ENCODE measurements at places on chromosomes 12 and 14.

DNA sequence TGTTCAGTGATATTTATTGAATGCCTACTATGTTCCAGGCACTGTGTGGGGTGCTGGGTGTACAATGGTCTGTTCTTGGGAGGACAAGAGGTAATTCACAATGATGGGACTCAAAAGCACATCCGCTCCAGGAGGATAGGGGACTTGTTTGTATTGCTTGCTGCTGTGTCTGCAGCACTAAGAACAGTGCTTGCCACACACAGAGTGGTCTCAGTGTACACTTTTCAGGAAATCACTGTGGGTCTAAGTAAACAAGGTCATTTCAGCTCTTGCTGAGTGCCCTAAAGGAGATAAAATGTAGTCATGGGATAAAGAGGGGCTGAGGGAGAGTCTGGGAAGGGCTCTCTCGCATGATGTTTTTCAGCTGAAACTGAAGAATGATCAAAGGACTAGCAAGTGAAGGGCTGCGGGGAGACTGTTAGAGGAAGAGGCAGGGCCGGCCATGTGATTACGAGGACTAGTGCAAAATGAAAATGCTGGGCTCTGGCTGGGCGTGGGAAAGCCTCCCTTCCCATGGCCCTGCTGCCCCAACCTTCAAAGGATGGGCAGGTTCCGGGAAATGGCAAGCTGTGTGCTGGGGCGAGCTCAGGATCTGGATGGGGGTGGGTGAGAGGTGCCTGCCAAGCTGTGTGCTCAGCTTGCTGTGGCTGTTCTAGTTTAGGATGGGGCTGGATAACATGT, 39.1 kb downstream of the ADCK1 start:
- DNase-seq = no peak

DNA sequence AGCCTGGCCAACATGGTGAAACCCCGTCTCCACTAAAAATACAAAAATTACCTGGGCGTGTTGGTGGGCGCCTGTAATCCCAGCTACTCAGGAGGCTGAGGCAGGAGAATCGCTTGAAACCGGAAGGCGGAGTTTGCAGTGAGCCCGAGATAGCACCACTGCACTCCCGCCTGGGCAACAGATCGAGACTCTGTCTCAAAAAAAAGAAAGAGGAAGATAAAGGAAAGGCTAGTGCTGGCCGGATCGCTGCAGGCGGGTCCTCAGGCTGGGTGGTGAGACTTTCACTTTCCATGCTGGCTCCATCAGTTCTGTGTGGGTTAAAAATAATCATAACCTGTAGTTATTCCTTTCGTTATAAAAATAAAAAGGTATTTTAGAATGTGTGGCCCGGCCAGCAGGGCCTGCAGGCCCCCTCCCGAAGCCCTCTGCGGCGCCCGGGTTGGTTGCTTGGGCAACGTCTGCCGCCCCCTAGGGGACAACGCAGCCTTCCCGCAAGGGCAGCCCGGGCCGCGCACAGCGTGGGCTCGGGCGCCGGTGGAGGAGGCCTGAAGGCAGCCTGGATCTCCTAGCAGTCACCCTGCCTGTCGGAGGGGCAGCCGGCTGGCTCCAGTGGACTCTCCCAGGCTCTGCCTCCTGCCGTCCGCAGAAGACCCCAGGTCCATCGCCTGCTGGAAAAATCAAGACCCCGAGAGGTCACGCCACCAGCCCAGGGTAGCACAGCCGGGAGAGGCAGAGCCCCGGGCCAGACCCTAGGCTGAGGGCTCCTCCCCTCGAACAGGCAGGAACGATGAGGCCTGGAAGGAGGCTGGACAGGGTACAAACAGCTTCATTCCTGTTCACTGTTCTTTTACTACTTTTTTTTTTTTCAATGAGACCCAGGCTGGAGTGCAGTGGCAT, 5.0 kb upstream of the SLC25A47 start:
- no peak for DNase-seq

DNA sequence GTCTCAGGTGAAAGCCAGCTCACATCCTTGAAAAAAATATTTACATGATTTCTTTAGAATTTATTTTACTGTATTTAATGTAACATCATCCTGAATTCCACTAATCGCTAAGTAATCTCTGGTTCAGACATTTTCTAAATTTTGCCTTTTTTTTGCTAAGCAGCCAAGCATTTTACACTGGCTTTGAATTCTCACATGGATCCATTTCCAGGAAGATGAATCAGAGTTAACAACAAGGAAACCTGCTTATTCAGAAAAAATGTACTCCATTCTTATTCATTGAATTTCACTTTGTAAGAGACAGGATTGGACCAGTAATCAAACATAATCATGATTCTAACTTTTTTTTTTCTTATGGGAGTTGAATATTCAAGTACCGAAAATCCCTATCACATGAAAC, 1785.1 kb upstream of the FLRT2 start:
- no peak for DNase-seq

- DNase-seq = no peak
Observed at GRCh38 chr14:87080146-87080545, 912.8 kb downstream of the GALC start.

DNA sequence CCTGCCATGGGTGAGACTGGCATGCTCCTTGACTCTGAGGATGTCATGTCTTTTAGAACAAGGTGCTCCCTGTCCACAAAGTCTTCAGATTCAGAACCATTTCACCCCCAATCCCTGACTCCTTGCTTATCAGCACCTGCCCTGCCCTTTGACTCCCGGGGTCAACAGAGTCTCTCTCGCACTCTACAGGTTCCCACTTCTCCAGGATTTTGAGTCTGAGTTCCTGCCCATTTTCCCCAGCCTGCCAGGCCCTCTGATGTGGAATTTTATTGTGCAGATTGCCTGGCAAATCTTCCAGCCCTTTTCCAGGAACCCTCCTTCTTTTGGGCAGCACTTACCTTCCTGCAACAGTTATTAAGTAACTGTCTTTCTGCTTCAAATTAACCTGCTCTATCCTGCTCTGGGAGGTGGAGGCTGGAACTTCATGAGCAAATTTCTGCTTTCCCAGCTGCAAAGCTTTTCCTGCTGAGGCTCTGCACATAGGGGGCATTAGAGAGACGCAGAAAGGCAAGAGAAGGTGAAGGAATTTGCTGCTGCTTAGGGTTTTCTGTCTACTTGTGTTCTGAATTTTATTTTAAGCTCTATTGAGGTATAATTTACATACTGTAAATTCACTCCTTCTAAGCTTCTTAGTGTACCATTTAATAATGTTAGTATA, 259.1 kb downstream of the PCNX1 start:
- DNase-seq = no peak

DNA sequence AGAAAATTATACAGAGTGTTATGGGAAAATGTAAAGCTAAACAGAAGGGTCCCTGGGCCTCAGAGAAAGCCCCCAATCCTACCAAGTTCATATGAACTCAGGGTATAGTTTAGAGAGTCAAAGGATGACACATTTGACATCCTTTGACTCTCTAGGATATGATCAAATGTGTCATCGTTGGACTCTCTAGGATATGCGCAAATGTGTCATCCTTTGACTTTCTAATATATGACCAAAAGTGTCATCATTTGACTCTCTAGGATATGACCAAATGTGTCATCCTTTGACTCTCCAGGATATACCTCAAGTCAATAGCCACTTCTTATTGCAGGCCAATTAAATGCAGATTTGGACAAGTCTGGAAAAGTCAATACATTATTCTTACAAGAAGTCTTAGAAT, 204.8 kb upstream of the IGF1 start:
- no peak for DNase-seq

- no peak for DNase-seq
Observed at GRCh38 chr14:84532016-84532415, 997.9 kb upstream of the FLRT2 start.

DNA sequence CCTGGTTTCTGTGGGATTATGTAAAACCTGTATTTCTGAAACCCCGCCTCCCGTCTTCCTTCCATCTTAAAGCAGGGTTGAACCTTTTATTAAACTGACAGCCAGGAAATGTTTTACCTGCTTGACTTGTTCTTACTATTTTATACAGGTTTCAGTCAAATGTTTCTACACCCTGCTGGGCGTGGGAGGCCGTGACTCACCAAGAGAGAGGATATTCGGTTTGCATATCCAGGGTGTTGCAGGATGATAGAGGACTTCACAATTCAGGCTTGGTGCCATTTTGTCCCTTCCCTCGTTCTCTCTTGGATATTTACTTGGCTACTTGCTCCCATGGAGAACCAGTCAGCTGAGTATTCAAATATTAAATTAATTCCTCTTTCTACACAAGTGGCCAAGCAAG, 69.7 kb downstream of the ARF6 start:
- no peak for DNase-seq

DNA sequence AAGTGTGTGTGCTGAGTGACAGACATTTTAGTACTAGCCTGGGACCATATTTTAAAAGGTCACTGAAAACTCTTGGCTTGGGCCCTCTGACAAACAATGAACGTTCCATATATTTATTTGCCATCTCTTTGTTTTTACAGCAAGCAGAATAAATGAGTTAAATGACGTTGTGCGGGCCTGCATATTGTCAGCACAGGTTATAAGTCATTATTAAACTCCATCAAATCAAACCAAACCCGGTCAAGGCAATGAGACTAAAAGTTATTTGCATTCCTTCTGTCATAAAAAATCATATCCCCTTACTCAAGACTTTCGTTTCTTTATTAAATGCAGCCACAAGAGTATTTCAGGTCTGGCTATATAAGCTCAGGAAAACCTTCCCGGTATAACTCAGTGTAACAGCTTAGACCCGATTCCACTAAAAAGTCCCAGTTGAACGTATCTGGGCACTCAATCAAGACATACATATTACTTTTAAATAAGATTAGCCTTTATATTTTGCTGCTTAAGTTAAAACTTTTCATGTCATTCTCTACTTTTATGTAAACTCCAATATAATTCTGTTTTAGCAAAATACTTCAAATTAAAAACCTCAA, 84.9 kb downstream of the DICER1 start:
- DNase-seq = no peak

GRCh38 chr12:8840938-8841633, 18.7 kb downstream of the A2ML1 start:
- DNase-seq = no peak
